ENCODE measurements at places on chromosomes 7 and 10.

- no peak for DNase-seq
Observed at GRCh38 chr7:37065779-37066271, 341.5 kb upstream of the AOAH start.

GRCh38 chr7:50210706-50211115 lies 93.8 kb upstream of the IKZF1 start:
- DNase-seq = no peak

DNA sequence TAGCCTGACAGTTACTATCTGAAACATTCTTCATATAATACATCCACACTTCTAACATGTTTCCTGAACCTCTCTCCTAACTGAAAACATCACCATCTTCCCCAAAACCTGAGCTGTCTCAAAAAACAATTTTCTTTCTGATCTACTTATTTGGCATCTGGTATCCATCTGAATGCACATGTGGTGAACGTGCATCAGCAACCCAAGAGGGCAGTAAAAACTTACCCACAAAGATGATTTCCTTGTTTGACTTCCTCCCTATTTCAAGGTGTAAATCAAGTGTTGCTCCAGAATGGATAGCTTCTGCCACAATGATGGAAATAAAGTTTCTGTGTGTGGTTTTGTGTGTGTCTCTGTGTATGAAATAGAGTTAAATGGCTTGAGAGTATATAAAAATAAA lies 500.4 kb downstream of the MAGI2 start:
- DNase-seq = no peak

- DNase-seq = no peak
Observed at GRCh38 chr10:67452892-67453291, 243.1 kb downstream of the CTNNA3 start.

DNA sequence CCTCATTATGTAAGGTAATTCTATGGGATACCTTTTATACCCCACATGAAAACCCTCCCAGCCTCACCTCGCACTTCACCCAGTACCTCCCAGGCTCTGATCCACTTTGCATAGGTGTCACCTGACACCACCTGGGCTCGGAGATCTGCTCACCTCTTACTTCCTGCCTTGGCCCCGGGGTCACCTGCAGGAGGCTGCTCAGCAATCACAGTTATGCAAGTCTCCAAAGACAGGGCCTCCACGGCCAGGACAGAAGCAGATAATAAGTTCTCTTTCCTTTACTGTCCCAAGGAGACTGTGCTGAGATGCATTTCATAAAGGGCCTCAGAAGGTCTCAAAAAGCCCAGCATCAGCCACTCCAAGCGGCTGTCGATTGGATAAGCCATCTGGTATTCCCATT lies 112.4 kb upstream of the PPP2R2D start:
- no peak for DNase-seq

DNA sequence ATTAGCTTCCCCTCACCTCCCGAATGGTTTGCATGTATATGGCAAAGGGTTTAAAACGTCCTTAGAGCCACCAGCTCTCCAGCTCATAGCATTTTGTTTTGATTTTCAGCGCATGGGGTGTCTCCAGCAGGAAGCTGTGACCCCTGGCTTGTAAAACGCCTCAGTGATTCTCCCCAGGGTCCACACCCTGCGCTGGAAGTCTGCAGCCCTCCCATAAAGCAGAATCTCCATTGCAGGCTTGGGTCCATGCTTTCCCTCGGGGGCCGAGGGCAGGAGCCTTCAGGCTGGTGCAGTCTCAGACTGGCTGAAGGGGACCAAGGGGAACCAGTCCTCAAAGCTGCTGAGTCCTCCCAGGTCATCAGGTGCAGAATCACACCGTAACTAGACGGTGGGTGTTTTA lies 109.7 kb downstream of the VIPR2 start:
- DNase-seq = no peak

DNA sequence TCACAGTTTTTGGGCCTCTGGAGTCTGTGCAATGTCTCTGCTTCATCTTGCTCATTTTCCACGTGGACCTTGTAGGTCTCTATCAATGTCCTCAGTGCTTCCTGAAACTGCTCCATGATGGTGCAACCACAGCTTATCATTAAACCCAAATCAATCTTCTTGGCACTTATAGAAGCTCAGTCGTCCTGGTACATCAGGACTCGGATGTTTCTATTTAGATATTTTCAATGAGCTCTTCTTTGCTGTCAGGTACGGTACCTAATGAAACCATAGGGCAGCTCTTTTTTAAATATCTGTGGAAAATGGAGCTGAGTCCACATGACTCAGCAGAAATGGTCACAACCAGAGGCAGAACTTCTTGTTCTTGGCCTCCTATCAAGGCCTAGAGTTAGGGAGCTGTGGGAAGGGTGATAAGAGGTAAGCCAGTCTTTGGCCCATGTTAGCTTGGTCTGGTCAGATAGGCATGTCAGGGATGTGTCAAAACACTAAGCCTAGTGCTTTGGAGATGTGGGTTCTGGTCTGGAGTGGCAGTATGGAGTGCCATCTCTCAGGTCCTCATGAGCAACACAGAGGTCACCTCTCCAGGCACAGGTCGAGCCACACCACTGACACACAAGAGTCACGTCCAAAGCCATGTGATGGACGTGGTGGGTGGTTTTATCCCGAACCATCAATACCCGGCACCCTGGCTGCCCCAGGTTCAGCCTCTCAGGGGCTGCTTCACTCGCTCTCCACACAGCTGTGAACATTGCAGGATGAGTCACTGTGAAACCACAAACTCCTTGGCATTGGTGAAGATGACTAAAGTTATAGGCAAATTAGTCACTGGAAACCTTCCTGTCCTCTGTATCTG lies 87.0 kb downstream of the TBXAS1 start:
- no peak for DNase-seq

DNA sequence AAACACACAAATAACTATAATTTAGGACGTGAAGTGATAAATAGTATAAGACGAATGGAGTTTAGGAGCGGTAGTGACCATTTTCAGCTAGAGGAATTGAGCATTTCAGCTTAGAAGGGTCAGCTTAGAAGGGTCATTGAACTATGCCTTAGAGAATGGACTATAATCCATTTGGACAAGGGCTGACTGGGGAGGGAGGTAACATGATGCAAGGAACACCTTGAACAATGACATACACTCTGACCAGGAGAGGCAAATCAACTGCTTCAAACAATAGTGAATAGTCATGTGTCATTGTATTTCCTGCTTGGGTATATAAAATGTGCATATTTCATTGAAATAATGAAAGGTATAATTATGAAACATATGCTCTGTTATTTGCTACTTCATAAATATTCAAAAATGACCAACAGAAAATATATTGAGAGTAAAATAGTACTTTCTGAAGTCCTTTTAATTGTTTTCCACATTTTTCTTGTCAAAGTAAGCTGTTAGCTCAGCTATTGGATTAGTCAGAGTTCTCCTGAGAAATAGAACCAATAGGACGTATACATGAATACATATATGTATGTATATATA lies 40.5 kb upstream of the WASL start:
- no peak for DNase-seq

GRCh38 chr7:12403287-12404181 lies at the start of gene VWDE:
Gene VWDE (minus strand): TSS chr7:12403865. CDS start chr7:12403716, 149 bp downstream.
- no peak for DNase-seq

DNA sequence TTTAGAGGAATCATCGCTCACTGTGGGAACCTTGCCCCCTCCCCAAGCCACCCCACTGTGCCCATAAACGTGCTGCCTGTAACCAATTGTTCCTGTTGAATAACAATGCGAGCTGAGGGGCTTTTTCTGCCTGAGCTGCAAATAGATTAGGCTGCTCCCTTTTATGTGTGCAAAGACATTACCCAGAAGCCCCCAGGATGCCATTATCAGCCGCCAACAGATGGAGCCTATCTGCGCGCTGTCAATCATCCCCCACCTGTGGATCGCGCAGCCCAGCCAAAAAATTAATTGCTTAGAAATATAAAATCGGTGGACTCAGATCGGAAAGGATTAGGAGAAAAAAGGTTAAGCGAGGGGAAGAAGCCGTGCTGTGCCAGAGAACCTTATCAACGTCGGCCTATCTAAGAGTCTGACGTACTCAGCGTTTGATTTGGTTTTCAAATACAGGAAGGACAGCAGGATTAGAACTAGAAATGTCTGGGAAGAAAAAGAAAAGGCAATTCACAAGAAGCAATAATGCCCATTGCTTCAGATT lies 167.3 kb upstream of the MYO3A start:
- DNase-seq = no peak

GRCh38 chr10:132752378-132752777 lies 33.6 kb downstream of the NKX6-2 start:
- DNase-seq = no peak

DNA sequence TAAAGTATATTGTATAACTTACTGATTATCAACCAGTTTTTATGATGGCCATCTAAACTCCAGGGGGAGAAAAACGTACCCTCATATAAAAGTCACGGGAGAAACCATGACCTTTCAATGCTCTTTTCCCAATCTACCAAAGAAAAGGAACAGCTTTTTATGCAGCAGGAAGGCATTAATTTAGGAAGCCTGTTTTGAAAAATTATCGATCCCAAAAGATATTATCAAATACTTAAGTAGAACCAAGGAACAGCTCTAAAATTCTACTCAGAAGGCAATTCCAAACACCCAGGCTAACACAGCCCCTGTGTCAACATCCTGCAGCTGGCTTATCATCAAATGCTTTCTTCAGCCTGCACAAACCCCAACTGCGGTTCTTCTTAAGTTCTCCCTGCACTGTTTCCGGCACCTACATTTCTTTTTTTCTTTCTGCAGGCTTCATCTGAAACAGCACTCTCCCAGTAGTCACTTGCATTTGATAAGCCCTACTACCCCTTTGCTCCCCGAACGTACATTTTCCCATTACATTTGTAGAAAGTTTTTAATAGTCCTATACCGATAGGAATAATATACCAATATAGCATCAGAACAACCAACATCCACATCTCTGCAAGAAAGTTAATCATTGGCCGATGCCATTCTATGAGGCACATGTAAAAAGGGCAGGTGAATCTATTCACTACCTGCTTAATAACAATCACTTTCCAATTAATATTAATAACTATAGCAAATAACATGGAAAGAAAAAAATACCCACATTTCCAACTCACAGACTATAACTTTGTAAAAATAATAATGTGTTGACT lies 47.9 kb downstream of the PIP4K2A start:
- no peak for DNase-seq

DNA sequence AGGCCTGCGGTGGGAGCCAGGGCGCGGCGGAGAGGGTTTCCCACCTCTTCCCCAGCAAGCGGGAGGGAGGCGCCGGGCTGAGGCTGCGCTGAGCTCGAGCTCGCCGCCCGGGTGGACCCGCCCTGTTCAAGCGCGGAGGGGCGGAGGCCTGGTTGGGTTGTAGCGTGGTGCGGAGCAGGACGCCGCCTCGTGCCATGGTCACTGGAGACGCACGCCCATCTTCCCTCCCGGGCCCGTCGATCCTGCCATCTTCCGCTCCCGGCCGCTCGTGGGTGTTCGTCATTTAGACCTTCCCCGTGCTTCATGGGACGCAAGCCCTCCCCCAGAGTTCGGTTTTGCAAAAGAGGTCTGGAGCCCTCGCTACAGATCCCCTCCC lies 9.3 kb upstream of the EN2 start:
- no peak for DNase-seq

DNA sequence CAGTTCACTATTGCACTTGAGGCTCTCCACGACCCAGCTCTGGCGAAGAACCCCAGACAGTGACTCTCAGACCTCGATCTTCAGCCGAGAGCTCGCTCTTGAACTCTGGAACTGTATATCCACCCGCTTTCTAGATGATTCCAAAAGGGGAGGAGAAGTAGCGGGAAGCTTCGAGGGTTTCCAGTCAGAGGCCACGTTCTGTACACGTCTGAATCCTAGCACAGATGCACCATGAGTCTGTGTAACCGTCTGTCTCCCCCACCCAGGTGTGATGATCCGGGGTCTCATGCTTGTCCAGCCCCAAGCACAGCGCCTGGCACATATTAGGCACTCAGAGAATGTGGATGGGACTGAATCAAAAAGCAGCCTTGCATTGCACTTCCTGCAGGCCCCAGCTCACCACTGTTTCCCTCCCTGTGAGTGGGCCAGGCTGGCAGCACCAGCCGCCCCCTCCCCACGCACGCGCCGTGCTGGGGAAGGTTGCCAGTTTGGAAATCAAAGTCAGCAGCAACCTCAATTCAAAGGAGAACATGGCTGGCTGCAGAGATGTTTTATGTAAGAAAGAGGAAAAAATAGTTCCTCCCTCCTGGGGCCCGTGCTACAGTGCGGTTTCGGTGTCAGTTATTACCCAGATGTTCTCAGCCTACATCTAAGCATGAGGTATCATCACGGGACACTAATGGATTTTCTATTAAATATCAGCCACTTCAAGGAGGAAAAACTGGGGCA lies 5.7 kb downstream of the GRID2IP start:
- no peak for DNase-seq
